Fibroblast of the aortic adventitia (primary cell): ENCODE measurements at places on chromosomes 11 and 22.

- DNase-seq: no peak
These were observed 452.0 kb upstream of the CCDC179 start for GRCh38 chr11:23311986-23312940.

DNA sequence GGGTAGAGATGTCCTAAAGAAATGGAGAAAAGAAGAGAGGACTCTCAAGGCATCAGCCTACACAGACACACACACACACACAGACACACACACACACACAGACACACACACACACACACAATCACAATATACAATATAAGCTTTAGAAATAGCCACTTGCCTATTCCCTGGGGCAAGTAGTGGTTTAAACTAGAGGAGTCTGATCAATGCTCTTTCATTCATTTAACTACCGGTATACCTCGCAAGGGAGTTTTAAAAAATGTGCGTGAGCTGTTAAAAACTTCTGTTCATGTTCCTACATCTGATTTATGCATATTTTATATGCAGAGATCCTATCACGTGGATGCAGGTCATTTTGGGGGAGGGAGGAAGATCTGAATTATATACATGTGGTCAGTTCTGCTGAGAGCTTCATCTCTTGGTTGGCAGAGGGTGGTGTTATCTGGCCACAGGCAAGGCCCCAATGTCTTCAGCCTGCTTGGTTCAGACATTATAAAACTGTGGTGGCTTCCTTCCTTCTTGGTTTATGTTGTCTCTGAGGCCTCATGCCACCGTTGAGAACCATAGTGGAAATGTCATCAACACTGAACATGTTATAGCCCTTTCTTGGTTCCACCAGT is 56.6 kb downstream of the SYT13 start:
- no peak for DNase-seq

DNA sequence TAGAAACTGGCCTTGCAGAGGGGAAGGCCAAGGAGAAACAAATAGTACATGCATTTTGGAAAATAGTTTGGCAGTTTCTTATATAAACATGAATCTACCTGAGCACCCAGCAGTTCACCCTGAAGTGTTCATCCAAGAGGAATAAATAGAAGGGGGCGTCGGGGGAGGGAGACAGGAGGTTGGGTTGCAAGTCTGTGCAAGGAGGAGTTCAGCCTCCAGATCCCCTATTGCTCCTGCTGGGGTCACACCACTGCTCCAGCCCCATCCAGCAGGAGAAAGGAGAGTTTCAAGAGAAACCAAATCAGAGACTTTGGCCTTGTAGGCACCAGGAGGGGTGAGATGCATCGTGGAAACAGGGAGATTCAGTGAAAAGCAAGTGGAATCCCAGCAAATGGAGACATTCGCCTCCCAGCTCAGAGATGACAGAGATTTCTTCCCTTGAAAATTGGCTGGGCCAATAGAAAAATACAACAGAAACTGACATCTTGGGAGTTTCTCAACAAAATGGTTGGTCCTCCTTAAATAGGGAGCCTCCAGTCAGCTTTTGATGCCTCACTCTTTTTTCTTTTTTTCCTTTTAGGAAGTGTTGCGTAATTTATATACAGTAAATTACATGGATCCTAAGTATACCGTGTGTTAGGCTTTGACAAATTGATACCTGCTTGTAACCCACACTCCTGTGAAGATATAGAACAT is 34.1 kb downstream of the OTOG start:
- no peak for DNase-seq

GRCh38 chr11:25065746-25066145 is 568.9 kb downstream of the LUZP2 start:
- peak; percentile 88 for DNase-seq

DNA sequence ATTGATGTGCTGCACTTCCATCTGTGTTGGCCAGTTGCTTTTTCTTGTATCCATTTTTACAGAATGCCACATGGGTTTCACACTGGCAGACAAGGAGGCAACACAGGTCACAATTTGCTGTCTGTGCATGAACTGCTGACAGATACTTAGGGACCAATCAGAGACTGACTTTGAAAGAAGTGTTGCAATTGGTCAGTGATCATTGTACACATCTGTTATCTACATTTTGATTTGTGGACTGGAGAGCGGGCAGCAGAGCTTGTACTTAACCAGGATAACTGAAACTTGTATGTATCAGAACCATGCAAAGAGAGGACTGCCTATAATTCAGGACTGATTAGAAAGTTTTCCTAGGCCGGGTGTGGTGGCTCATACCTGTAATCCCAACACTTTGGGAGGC is 21.8 kb downstream of the PRR5 start:
- peak; percentile 54 for DNase-seq

GRCh38 chr11:126756421-126756820 is 244.1 kb downstream of the KIRREL3 start:
- DNase-seq: no peak

DNA sequence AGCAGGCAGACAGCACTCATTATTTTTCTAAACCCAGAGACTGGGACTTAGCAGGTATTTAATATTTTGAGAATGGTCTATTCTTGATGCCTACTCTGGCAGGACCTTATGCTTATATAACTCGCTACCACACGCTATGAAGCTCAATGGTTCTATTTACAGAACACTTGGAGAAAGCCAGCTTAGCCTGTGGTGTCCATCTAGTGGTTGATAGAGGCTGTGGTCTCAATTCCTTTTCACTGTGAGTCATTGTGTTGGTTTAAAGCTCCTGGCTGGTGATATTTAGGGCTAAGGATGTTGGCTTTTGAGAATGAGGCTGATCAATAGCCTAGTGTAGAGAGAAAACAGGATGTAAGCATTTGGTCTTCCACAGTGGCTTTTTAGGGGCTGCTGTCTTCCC is 206.4 kb downstream of the DBX1 start:
- DNase-seq: peak; percentile 89

DNA sequence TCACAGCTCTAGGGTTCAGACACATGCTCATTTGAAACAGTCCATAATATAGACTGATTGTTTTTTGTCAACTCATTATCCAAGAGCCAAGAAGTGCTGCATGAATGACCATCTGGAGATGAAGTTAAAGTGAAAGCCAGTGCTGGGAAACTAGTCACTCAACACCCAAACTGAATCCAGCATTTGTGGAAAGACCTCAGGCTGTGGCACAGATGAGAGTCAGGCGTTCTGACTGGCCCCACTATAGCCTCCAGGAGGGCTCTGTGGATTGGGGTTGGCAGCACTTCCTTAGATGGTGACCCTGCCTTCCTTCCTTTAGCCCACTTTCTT is 2.1 kb downstream of the FEZ1 start:
- DNase-seq: peak; percentile 20

- peak; percentile 84 for DNase-seq
These were observed 451.3 kb downstream of the METTL15 start for GRCh38 chr11:28559492-28559891.

DNA sequence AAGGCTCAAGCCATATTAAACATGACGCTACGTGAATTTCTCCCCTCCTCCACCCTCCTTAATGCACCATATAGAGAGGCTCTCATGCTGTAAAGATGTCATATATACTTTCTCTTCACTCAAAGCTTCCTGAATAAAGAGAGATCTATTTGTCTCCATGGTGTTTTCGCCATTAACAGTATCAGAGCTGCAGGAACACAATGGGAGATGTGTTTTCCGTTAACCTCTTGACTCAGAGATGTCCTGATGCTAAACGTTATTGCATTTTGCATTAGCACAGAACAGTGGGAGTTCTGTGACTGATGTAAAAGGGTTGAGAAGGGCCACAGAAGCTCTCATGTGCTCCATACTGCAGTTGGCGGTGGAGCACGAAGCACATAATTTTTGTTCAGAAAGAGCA is 25.7 kb upstream of the BLID start:
- no peak for DNase-seq

GRCh38 chr22:48900327-48900597 is 927.4 kb downstream of the BRD1 start:
- no peak for DNase-seq

DNA sequence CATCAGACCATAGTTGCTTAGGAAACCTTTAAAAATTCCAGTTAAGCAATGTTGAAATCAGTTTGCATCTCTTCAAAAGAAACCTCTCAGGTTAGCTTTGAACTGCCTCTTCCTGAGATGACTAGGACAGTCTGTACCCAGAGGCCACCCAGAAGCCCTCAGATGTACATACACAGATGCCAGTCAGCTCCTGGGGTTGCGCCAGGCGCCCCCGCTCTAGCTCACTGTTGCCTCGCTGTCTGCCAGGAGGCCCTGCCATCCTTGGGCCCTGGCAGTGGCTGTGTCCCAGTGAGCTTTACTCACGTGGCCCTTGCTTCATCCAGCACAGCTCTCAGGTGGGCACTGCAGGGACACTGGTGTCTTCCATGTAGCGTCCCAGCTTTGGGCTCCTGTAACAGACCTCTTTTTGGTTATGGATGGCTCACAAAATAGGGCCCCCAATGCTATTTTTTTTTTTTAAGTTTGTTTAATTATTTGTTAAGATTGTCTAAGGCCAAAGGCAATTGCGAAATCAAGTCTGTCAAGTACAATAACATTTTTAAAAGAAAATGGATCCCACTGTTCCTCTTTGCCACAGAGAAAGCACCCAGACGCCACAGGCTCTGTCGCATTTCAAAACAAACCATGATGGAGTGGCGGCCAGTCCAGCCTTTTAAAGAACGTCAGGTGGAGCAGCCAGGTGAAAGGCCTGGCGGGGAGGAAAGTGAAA is 73.4 kb downstream of the NCAPD3 start:
- no peak for DNase-seq

- DNase-seq: peak; percentile 3
These were observed 1.2 kb downstream of the ACRV1 start for GRCh38 chr11:125679397-125679796.
